Cardiac septum (tissue), 1 donor: ENCODE measurements at places on chromosomes 11 and 22. TPM values are rescaled to one million over a fixed set of nuclear protein-coding genes. Genes with fewer than 3 reads are reported as not detected.

DNA sequence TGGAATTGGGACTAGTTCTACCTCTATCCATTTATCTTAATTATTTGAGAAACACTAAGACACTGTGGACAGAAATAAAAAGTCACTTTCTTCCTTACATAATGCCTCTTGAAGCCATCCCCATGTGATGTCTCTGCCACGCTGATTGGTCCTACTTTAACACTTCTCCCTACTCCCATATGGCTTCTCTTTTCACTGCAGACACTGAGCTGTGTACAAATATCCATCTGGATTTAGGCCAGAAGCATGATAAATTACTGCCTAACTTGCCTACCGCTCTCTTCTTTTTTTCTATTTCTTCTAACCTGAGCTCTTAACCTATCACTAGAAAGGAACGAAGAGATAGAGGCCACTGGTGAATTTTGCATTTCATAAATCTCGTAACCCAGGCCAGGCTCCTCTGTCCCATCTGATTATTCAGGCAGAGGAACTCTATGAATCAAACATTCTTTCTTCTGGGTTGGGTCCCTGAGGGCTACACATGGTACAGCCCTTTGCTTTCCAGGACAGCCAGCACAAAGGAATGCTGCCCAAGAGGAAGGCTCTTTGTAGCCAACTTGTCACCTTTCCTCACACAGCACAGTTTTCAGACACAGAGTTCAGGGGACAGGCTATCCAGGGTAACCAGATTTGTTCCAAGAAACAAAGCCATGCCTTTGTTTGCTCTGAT lies 878.5 kb upstream of the LRRC4C start:
- DNase-seq, result no peak

DNA sequence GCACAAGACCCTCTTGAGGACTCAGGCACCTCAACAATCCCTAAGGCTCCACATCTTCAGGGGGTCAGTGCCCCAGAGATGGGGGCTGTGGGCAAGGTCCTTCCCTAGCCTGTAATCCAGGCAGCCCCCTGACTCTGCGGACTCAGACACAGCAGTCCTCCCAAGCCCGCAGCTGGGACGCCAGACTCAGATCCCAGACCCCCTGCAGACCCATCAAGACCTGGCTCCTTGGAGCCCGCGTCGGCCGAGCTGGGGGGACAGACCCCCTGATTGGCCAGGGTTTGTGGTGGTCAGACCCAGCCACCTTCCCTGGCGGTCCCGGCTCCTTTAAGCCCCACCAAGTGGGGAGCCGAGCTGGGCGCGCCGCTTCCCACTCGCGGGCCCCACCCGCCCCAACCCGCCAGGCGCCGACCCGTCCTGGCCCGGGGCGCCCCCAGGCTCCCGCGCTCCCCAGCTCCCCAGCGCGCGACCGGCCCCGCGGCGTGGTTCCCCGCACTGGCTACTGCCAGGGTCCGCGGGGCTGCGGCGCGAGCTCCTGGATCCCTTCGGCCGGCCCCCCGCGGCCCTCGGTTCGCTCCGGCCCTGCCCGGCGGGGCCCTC lies 458 bp downstream of the OSBPL5 start:
- DNase-seq, result peak; percentile 77

GRCh38 chr22:19626042-19626587 lies 88.2 kb upstream of the SEPTIN5 start:
- DNase-seq, result no peak

DNA sequence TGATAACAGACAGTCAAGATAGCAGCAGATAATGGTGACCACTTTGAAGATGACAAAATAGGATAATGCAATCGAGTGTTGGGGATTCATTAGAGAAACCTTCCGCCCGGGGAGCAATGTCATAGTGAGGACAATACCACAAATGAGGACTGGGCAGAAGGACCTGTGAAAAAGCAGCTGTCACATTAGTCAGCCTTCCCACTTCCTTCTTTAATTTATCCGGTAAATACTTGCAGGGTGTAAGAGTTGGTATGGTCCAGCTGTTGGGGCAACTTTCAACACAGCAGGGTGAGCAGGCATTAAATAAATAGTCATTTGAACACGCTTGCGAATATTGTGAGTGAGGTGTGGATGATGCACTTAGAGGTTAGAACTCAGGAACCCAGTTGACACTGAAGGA lies 132.5 kb upstream of the KIRREL3 start:
- DNase-seq, result no peak

Gene VWCE
- 0.59 TPM for total RNA-seq

Gene KRTAP5-11
- total RNA-seq, result not detected

- DNase-seq, result no peak
Observed at GRCh38 chr11:12815129-12815480, 140.9 kb downstream of the TEAD1 start.

GRCh38 chr22:44147821-44148574 lies 32.7 kb upstream of the PARVG start:
- no peak for DNase-seq

GRCh38 chr11:18754308-18754707 lies 28.3 kb upstream of the IGSF22 start:
- no peak for DNase-seq

DNA sequence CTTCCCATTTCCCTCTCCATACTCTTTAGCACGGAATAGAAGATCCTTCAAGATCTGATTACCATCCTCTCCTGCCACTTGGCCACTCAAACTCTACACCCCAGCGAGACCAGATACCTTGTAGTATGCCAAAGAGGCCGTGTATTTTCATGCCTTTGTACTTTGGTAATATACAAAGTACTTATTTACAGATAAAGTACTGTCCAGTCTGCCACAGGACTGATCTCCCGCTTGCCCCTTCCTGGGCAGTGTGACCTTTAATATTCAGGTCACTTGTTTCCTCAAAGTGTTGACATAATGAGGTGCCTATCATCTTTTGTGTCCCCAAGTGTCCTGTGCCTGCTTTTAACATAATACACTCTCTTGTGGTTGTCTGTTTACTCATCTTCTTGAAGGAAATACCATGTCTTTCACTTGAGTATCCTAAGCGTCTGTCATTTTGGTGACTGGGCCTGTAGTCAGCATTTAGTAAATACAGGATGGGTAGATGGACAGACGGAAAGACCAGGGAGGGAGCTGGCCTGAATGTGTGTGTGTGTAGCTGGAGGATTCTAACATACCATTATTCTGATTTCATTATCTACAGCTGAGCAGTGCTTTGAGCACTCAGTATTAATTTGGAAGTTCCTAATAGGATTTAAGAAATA lies 137.4 kb downstream of the NAV2 start:
- DNase-seq, result no peak
